Muscle of leg (tissue), 16 donors: ENCODE measurements at places on chromosomes 1 and 21.
A peak's percentile ranks its signal among the peaks of the same experiment; 100 is the strongest.

GRCh38 chr1:232780354-232780753, 24.9 kb upstream of the MAP10 start:
- no peak for DNase-seq

DNA sequence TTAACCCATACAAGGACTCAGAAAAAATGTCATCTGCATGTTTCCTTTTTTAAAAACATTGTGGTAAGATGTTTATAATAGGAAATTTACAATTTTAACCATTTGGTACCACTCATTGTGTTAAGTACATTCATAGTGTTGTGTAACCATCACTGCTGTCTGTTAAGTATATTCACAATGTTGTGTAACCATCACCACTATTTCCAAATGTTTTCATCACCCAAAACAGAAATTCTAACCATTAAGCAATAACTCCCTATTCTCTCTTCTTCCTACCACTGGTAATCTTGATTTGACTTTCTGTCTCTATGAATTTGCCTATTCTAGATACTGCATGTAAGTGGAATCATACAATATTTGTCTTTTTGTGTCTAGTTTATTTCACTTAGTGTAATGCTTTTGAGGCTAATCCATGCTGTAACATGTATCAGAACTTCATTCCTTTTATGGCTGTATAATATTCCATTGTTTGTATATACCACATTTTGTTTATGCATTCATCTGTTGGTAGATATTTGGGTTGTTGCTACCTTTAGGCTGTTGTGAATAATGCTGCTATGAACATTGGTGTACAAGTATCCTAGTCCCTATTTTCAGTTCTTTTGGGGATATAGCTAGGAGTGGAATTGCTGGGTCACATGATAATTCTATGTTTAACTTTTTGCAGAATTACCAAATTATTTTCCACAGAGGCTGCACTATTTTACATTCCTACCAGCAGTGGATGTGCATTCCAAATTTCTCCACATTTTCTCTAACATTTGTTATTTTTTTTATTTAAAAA, 14.1 kb downstream of the HIPK1 start:
- DNase-seq = no peak

GRCh38 chr1:2845869-2846268, 44.4 kb upstream of the TTC34 start:
- no peak for DNase-seq

GRCh38 chr1:117579221-117579906, 26.5 kb upstream of the TENT5C start:
- no peak for DNase-seq

DNA sequence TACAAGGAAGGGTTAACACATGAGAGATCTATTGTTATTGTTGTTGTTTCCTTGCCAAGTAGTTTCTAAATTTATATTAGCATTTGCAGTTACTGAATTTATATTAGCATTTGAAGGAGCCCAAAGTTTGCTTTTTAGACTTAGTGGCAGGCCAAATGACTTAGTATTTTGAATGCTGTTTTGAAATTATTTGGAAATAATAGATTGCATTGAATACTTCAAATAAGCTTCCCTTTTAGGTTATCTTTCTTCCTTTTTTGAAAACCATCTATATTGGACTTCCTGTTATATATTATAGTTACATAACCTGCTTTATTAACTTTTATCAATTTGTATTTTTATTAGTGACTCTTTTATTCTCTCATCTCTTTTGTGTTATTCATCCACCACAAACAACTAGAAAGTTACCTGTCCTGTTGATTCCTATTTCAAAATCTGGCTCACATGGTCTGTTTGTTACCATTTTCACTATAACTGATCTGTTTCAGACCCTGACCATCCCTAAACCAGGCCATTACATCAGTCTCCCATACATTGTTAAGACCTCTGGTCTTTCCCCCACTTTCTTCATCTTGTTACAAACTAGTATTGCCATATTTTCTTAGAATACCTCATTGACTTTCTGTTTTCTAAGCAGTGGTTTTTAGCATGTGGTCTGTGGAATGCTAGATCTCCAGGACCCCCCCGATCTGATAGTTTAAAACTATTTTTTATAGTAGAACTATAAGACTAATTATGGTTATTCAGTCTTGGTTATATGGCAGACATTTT, 185.2 kb downstream of the RASAL2 start:
- no peak for DNase-seq

- DNase-seq = peak; percentile 71
Measured at GRCh38 chr1:64917328-64917861, 49.0 kb downstream of the JAK1 start.

- DNase-seq = no peak
Measured at GRCh38 chr1:179302070-179302469, 8.5 kb downstream of the SOAT1 start.

DNA sequence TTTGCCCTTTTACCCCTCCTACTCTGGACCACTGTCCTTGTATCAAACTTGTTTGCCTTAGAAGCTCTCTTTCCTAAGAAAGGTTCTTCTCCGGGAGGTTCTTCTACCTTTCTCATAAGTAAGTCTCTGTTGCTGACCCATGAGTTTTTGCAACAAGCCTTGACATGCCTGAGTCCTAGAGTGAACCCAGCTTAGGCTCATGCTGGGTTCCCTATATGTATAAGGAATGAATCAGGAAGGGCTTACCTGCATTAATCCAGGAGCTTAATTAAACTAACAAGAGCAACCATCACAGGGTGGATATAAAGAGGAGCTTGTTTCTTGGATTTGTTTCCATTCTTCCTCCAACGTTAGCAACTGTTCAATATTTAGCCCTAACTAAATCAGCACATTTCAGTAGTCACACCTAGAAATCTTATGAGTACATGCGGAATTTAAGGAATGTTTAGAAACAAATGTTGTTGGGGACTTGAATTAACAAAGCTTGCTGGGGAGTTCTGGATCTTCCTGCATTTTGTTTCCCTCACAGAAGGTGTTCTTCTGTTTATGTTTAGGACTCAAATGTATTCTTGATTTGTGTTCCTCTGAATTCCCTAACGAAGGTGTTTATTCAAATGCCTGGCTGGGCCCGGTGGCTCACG, 64.3 kb upstream of the RAB3GAP2 start:
- no peak for DNase-seq

DNA sequence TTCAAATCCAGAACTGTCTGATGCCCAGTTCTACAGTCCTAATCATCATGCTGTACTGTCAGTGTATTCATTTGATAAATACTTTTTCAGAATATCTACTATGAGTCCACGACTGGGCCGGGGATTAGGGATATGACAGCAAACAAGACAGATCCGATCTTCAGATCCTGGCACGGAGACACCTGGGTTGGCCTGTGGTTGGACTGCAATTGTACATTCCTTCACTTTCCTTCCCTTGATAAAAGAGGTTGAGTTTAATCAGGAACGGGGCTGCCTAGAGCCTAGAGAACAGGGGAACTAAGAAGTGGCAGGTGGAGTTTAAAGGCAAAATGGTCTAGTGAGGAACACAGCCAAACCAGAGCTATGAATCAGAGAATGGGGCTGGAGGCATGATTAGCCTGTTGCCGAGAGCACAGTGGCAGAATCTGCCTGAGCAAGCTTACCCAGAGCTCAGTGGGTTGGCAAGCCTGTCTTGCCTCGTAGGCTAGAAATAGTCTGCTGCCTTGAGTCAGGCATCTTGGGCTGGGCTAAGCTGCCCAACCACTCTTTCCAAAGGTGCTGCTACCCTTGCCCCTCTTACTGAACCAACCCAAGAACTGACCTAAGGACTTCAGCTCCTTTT, 38.1 kb upstream of the PTCH2 start:
- no peak for DNase-seq

DNA sequence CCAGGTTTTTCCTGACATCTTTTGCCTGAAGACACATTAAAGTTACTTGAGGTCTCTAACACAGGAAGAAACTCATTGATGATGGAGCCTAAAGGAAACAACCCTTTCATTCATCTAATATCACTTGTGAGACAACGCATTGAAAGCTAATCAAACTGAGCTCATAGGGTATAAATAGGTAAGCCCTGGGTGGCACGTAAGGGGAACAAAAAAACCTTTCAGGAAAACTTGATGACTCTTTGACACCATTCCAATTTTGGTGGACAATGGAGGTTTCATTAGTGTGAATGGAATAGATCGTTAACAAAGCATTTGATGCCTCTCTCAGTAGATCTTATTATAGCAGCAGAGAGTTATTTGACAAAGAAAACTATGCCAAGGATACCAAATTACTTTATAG, 80.7 kb upstream of the DUSP10 start:
- no peak for DNase-seq

GRCh38 chr1:221331273-221332183, 410.4 kb downstream of the DUSP10 start:
- no peak for DNase-seq
